ENCODE measurements at places on chromosomes 3 and 15.

DNA sequence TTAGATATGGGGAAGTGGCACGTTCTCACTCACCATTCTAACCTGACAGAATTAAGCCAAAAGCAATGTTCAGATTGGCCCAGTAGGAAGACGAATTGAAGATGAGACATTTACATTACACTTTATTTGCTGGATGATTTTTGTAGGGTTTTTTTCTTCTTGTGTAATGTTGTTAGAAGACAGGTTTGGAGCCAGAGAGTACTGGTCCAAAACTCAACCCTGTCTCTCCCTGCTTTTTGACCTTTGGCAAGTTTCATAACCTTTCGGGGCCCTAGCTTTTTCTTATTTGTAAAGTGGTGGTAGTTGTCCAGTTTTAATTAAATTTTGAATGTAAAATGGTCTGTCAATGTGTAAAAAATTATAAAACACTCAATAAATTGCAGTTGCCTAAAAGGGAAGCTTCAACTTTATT, 29.5 kb downstream of the PDE8A start:
- DNase-seq = no peak

- DNase-seq = no peak
Observed at GRCh38 chr15:44573386-44573785, 36.4 kb downstream of the EIF3J start.

DNA sequence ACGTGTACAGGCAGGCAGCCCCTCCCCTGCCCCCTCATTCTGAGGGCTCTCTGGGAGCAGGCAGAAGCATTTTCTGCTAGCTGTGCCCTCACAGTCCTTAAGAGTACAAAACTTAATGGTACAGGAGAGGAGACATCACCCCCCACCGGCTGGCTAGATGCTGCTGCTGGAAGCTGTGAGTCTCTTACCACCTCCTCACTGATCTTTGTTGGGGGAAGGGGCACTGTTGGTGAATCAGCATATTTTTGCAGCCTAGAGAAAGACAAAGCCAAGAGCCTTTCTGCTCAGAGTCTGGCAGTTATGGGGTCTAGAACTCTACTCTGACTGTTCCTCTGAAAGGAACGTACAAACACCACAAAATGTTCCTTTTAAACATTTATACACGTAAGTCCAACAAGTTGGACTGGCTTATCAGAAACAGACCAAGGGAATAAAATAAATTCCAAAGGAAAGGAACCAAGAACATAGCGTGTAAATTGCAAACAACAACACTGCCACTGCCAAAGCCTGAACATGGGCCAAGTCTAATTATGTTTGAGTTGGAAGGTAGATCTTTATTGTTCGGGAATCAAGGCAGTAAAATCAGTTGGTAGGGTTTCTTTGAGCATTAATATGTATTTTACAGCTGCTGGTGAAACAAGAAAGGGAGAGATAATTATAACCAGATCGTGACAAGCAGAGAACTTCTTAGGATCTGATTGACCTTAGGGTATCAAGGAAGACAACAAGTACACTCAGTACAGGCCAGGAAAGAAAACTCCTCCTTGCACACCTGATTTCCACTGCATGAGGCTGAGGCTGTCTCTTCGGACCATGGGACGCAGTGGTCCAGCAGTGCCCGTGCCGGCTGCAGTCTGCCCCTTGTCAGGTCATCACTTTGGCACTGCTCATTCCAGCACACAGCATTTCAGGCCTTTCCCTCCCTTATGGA, 27.4 kb downstream of the CLK3 start:
- no peak for DNase-seq

DNA sequence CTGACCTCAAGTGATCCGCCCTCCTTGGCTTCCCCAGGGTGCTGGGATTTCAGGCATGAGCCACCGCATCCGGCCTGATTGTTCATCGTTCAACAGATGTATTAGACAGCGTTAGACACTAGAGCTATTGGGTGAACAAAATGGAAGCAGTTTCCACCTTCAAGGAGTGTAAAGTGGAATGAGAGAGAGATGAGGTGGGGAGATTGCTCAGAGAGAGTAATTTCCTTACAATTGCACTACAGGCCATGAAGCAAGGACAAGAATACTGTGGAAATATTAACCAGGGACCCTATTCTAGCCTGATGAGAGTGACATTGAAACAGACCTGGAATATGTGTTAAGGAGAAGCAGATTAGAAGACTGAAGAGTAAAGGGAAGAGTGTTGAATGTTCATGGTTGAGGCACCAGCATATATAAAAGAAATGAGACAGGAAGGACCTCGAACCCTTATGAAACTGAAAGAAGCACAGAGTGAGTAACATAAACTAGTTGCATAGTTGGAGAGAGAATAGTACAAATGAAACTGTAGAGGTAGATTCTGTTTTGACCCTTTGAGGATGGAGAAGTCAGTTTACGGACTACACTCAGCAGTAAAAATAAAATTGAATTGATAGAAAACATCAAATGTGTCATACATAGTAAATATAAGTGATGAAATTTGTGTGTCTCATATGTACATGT, 7.2 kb downstream of the RTF1 start:
- no peak for DNase-seq

- no peak for DNase-seq
Observed at GRCh38 chr15:37095770-37096557, 4.4 kb downstream of the MEIS2 start.

DNA sequence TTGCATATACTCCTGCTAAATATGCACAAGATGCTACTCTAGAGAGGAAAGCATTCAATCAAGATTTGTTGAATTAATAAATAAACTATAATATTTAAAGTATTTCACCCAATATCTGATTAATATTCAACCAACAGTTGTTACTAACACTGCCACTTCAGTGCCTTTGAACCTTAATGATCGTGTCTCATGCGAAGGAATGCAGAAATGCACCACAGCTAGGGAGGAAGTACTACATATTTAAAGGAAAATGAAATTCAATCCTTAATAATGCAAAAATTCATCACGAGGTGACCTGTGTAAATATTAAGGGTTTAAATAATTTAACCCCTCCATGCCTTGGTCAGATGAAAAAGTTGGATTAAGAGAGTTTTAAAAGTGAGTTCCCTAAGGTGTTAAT, 114.2 kb upstream of the DAZL start:
- no peak for DNase-seq

DNA sequence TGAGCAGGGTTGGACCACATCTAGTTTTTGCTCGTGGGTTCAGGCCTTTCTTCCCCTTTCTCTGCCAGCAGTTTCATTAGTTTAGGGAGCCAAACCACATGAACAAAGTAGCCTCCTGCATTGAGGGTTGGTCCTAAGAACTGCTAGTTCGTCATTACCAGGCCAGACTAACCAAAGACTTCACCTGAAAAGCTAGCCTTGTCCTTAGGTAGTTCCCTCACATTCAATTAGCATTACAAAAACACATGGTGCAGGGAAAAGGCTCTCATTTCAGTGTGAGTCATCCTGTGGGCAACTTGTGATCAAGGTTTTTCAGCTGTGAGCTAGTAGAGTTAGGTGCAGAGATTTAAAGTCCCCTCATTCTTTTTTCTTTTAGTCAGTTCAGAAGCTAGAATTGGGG, 279.3 kb upstream of the CTNNB1 start:
- no peak for DNase-seq
